Inflammatory macrophage treated with lipopolysaccharide for 1 hour (primary cell): ENCODE measurements at places on chromosomes 4 and X.

- DNase-seq = no peak
Observed at GRCh38 chr4:27921231-27921630, 1060.6 kb downstream of the STIM2 start.

DNA sequence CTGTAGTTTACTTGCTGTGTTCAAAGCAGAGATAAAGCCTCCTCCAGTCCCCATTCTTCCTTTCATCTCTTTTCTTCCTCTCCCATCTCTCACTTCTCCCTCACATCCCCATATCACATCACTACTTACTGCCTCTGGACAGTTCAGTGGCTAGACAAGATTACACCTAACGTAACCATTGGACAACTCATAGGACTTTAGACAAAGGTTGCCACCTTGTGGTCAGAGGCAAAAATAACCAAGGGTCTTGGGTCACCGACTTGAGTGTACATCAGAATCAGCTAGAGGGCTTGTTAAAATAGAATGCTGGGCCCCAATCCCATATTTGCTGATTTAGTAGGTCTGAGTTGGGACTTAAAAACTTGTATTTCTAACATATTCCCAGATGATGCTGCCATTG is 109.3 kb upstream of the DGKK start:
- DNase-seq = peak; percentile 74

DNA sequence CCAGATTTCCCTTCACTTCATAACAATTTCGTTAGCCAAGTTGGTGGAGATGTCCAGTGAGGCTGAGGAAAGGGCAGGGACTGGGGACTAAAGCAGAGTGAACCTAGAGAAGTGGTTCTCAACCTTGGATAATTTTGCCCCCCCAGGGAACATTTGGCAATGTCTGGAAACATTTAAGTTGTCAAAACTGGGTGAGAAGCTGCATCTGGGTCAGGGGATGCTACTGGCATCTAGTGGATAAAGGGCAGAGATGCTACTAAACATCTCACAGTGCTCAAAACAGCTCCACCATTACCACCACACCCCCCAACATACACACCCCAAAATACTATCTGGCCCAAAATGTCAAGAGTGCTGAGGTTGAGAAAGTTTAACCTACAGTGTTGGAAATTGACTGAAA is 32.0 kb upstream of the FGF16 start:
- no peak for DNase-seq

DNA sequence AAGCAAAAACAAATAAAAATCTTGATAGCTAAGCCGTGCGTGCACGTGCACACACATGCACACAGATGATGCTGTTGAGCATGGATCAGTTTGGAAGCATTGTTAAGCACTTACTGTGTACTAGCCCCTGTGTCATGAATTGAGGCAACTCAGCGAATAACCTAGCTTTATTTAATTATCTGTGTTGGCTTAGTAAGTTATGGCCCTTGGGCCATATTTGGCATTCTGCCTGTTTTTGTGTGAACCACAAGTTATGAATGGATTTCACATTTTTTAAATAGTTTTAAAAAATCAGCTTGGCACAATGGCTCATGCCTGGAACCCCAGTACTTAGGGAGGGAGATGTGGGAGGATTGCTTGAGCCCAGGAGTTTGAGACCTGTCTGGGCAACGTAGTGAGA is 113.6 kb upstream of the CBLL2 start:
- DNase-seq = no peak

DNA sequence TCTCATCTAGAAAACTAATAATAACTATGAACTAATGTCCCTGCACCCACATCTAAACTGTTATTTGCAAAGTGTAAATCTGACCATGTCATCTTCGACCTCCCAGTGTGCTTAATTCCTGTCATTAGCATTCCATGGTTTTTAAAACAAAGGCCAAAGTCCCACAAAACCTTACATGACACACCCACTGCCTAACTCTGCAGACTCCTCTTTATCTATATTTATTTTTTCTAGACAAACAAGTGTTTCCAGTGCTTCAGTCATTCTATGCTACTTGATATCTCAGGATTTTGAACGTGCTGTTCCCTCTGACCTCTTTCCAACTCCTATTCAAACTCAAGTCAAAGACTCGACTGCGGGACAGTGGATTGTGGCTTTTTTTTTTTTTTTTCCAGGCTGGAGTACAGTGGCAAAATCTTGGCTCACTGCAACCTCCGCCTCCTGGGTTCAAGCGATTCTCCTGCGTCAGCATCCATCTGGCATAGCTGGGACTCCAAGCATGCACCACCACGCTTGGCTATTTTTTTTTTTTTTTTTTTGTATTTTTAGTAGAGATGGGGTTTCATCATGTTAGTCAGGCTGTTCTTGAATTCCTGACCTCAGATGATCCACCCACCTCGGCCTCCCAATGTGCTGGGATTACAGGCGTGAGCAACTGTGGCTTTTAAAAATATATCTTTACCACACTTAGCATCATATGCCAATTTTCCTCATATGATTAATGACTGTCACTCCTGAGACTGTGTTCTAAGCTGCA is 1511.0 kb downstream of the ARAP2 start:
- no peak for DNase-seq

DNA sequence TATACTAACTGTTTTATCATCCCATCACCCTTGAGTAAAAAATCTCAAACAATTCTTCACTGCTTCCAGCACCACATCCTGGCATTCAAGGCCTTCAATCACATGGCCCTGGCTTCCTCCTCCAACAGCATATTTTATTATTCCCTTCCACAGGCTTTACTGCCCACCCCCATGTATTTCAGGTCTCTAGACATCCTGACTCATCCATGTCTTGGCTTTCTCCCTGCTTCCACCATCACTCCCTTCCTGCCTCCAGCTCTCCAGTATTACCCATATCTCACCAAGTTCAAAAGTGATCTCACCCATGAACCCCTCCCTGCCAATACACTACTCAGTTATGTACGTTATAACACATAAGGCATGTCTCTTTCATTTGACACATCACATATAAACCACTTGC is 34.7 kb upstream of the PLAC1 start:
- DNase-seq = no peak

- DNase-seq = no peak
Observed at GRCh38 chrX:121958886-121959285, 911.5 kb downstream of the GLUD2 start.

DNA sequence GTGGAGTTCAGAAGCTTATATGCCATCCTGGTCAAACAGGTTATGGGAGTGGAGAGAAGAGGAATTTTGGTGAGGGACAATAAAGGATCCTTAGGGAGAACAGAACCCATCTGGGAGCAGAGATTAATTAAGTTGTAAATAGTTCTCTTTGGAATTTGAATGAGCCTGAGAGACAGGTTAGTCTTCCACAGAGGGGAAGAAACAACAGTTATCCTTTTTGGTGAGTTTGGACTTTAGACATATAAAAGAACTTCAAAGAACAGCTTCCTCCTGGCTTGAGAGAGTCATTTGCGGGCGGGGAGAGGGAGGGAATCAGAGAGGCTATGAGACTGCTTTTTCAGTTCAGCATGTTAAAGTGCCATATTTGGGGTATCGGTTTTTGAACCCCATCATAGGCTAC is 793.3 kb upstream of the MAGEB2 start:
- no peak for DNase-seq

- no peak for DNase-seq
Observed at GRCh38 chrX:66163447-66163846, 600 bp upstream of the HEPH start.

DNA sequence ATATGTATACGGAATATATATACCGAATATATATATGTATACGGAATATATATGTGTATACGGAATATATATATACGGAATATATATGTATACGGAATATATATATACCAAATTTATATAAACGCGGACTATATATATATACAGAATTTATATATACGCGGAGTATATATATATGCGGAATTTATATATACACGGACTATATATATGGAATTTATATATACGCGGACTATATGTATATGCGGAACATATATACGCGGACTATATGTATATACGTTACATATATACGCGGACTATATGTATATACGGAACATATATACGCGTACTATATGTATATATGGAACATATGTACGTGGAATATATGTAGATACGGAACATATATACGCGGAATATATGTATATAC is 78.6 kb downstream of the ARHGAP36 start:
- DNase-seq = no peak

GRCh38 chr4:144820011-144820727 is 174.2 kb downstream of the HHIP start:
- no peak for DNase-seq

DNA sequence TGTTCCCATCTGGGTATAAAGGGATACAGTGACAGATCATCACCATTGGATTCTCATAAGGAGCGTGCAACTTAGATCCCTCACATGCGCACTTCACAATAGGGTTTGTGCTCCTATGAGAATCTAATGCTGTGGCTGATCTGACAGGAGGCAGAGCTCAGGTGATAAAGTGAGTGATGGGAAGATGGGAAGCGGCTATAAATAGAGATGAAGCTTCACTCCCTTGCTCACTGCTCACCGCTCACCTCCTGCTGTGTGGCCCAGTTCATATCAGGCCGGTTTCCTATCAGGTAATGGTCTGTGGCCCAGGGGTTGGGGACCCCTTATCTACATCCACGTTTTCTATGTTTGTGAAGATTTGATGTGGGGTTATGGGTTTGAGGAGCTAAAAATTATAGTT is 43.7 kb downstream of the FAT4 start:
- no peak for DNase-seq

GRCh38 chr4:63787326-63787725 is 621.9 kb downstream of the TECRL start:
- DNase-seq = no peak

GRCh38 chrX:11304829-11305228 is 11.6 kb downstream of the AMELX start:
- no peak for DNase-seq

- no peak for DNase-seq
Observed at GRCh38 chr4:168634276-168634802, 137.5 kb downstream of the PALLD start.

GRCh38 chrX:154123241-154124219 is 20.5 kb upstream of the OPN1LW start:
- DNase-seq = no peak

DNA sequence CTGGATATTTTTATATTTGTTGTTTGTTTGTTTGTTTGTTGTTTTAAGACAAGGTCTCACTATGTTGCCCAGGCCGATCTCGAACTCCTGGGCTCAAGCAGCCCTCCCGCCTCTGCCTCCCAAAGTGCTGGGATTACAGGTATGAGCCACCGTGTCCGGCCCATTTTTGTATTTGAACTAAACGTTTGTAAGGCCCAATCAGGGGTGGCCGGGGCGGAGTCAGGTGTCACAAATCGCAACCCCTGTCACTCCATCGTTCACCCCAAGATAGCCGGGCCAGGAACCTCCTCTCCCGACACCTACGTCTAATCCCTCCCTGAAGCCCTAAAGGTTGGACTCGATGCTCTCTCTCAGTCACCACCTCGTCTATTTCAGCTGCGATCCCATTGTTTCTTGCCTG is 722 bp upstream of the EFHC2 start:
- DNase-seq = peak; percentile 17

DNA sequence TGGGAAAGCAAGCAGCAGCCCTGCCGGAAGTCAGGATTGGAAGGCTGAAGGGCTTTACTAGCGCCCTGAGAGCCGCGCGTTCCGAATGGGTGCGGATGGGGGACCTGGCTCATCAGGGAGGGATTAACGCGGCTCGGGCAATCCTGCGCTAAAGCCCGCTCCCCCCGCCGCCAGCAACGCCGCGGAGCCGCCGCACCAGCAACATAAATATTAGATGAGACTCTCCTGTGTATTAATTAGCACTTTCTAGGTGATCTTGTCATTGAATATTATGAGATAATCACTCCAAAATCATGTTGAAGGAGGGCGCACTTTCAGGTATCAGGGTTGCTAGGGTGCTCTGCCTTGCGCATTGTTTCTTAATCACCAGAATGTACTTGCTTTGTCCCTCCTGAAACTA is 357.2 kb upstream of the FAM241A start:
- no peak for DNase-seq

DNA sequence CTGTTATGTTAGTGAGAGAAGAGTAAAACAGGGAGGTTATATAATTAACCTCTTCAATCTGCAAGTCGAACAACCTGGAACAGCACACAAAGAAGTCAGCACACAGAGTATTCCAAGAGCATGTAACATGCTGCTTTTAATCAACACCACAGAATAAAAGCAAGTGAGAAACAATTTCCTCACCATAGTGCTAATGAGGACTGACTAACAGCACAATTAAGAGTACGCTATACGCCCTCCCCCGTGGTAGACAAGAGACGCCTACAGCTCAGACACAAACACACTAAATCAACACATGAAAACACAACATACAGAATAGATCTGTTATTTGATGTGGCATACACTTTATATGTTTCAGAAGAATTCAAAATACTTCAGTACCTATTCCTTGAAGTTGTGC is 103.0 kb downstream of the PPP3CA start:
- no peak for DNase-seq

- peak; percentile 63 for DNase-seq
Observed at GRCh38 chrX:107701493-107702121, 73.3 kb downstream of the PRPS1 start.

DNA sequence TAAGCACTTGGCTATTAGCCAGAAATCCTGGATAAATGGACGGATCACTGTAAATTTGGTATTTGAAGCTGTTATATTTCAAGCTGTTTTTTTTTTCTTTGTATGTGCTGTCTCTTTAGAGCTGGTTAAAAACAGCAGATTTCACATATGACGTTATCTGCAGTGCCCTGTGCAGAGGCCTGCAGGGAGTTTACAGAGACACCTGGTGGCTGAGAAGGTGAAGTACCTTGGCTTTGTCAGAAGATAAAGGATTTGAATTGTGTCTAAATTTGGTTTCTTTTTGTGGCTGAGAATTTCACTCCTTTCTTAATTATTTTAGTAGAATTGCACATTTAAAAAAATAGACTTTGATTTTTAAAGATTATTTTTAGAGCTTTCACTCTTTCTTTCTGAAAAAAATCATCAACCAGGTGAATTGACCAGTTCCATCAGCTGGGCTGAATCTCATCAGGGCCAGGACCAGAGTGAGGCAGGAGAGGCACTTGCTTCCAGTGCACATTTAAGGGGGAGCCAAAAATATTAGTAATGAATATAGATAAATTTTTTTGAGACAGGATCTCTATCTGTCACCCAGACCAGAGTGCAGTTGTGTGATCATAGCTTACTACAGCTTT is 9.6 kb upstream of the CHRNA9 start:
- peak; percentile 60 for DNase-seq

DNA sequence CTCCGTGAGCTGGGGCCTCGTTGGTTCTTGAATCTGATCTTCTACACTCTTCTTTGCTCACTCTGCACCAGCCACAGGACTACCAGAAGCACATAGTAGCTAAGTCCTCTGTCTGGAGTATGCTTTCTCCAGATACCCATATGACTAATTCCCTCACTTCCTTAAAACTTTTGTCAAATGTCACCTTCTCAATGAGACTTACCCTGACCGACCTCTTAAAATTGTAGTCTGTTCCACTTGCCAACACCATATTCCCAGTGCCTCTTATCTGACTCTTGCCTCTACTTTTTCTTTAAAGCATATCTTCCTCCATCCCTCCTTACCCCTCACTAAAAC is 10.0 kb downstream of the PARM1 start:
- no peak for DNase-seq

GRCh38 chrX:56268888-56269287 is 36.7 kb downstream of the KLF8 start:
- no peak for DNase-seq
